ENCODE measurements at places on chromosomes 1 and 21.

GRCh38 chr1:119903443-119903835 is 7.1 kb upstream of the ADAM30 start:
- DNase-seq: no peak

DNA sequence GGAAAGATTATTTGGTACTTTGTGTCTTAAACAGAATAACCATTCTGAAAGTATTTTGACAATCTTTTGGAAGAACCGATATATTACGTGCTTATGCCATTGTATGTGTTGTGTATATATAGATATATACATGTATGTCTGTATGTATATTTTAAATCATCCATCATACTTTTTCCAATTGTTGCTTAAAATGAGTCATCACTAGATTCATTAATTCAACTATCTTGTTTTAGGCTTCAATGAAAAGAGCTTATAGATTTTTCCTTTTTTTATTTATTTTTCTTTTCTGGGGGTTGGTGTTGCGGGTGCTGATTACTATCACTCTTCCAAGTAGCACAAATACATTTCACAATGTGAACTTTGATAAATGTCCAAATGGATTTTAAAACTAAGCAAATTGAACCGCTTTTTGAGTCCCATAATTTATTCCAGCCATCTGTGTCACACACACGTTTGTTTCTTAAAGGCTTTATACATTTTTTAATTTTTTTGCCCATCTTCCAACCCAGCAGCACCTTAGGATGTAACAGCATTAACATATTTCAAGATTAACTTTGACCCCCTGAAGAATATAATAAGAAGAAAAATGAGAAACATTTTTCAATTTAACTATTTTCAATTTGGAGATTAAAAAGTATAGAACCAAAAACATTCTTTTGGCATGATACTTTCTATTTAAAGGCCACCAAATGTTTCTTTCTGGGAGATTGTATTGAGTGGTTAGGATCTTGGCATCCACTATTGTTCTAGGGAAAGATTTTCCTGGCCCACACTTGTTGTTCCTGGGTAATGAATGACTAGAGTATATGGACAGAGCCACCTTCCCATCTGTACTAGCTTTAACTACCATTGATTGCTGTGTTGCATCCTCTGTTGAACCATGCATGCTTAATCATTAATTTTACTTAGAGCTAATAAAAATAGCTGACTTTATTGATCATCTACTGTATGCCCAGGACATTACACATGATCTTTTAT is 9.3 kb upstream of the DPYD start:
- DNase-seq: no peak

DNA sequence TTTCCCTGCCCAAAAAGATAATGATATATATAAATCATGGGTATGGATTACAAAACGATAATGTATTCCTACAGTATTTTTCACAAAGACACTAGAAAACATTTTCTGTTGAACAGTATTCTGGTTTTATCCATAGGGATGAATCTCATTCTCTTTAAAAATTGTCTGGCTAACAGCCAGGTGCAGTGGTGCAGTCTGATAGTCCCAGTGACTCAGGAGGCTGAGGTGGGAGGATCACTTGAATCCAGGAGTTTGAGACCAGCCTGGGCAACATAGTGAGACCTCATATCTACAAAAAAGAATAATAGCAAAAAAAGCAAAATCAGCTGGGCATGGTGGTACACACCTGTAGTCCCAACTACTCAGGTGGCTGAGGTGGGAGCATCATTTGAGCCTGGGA is 23.3 kb downstream of the PIP5K1A start:
- DNase-seq: peak; percentile 16

DNA sequence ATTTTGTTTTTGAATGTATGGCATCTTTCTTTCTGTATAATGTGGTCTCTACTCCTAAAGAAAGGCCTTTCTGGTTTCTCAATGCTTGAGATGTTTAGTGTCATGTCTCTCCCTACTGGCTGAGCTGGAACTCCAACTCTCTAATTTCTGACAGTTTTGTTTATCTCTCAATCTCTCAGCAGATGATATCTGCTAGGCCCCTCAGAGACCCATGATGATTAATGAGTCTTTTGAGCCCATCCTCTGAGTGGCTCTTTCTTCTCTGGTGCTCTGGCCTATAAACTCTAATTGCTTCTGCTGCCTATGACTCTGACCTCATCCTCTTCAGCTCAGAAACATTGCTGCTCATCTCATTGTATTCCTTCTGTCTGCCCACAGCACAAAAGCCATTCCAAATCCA is 46.6 kb downstream of the CRB1 start:
- DNase-seq: no peak

DNA sequence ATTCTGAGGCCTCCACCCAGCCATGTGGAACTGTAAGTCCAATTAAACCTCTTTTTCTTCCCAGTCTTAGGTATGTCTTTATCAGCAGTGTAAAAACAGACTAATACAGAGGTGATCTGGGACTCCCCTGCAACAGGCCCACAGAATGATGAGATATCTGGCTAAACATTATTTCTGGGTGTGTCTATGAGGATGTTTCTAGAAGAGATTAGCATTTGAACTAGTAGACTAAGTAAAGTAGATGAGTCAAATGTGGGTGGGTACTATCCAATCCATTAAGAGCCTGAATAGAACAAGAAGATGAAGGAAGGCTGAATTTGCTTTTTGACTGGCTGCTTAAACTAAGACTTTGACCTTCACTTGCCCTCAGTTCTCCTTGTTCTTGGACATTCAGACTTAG is 396.5 kb upstream of the LRRC7 start:
- DNase-seq: peak; percentile 9

- DNase-seq: peak; percentile 90
Measured at GRCh38 chr21:31136891-31137290, 98.6 kb upstream of the KRTAP19-8 start.

GRCh38 chr21:45347712-45348499 is 57.1 kb upstream of the COL18A1 start:
- no peak for DNase-seq

DNA sequence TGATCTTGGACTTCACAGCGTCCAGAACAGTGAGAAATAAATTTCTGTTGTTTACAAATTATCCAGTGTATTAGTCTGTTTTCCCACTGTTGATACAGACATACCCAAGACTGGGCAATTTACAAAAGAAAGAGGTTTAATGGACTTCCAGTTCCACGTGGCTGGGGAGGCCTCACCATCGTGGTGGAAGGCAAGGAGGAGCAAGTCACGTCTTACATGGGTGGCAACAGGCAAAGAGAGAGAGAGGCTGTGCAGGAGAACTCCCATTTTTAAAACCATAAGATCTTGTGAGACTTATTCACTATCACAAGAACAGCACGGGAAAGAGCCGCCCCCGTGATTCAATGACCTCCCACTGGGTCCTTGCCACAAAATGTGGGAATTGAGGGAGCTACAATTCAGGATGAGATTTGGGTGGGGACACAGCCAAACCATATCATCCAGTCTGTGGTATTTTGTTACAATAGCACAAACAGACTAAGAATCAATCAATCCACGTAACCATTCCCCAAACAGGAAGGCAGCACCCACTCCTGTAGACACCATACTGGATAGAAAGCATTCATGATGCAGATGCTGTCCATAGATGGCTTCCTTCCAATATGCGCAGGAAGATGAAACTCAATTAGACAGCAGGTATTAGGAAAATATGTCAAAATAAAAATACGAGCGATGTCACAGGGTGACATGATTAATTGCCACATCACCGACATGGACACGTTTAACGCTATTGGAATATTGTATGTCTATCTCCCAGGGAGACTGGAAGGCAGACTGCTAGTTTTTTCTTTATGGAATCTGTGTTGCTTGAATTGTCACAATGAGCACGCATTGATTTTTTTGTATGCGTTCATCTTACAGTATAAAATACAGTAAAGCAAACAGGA is 22.8 kb downstream of the ECE1 start:
- DNase-seq: no peak

All from cardiac fibroblast (primary cell).